ENCODE measurements at places on chromosomes 5 and 9.

- no peak for DNase-seq
Observed at GRCh38 chr5:14250084-14250695, 107.0 kb downstream of the TRIO start.

DNA sequence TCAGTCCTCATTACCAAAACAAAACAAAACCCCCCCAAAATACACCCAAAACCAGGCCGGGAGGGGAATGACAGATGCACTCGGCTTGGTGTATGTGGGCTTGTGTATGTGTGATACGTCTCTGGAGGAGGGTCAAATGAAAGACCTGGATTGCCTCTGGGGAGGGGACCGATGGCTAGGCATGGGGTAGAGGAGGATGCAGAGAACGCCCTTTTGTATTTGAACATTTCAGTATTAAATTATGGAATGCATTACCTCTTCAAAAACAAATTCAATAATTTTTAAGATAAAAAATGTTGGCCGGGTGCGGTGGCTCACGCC, 61.4 kb downstream of the LMX1B start:
- no peak for DNase-seq

GRCh38 chr5:158422653-158423515, 563.9 kb upstream of the CLINT1 start:
- no peak for DNase-seq

GRCh38 chr9:121285835-121286687, 18.1 kb downstream of the GSN start:
- no peak for DNase-seq

GRCh38 chr9:18480662-18481093, 6.7 kb downstream of the ADAMTSL1 start:
- no peak for DNase-seq

DNA sequence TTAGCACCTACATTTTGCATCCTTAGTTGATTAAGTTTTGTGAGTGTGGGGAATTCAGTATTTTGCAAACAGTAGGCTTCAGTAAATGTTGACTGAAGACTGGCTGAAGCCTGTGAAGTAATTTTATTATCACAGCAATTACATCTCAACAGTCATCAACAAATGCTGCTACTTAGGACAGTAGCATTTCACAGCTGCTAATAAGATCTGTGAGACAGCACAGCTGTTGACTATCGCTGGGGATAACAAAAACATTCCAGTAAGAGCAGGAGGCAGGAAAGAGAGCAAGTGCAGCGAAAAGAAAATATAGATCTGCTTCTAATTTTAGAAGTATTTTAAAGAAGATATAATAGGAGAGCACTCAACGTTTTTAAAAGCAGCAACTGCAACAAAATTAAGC, 117.3 kb upstream of the FGF10 start:
- no peak for DNase-seq

GRCh38 chr9:6855860-6856259, 98.1 kb downstream of the KDM4C start:
- no peak for DNase-seq

- DNase-seq = no peak
Observed at GRCh38 chr9:89096807-89097206, 81.8 kb downstream of the SHC3 start.

DNA sequence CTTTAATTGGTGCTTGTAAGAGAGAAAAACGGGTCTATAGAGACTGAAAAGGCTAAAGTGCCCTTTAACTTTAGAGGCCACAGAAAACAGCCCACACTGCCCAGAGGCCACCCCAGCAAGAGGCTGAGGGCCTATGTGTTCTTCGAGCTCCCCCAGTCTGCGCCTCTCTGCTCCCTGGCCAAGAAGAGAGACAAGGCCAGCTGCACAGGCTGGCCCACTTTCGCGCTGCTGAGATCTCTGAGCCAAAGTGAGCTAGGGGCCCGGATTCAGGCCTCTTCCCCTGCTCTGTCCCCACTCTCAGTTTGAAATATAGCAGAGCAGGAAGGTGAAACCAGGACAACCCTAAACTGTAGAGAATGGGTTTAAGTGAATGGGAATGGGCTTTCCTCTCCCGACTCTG, 132.0 kb upstream of the TRIM32 start:
- DNase-seq = no peak

GRCh38 chr5:39226558-39226957, 7.2 kb upstream of the FYB1 start:
- DNase-seq = no peak

GRCh38 chr5:87327998-87328397, 60.3 kb downstream of the RASA1 start:
- DNase-seq = no peak

GRCh38 chr5:127885176-127885575, 182.0 kb downstream of the CCDC192 start:
- DNase-seq = no peak

- DNase-seq = no peak
Observed at GRCh38 chr9:12879961-12880360, 105.1 kb downstream of the LURAP1L start.

- DNase-seq = no peak
Observed at GRCh38 chr5:32421075-32421474, 23.5 kb downstream of the ZFR start.

GRCh38 chr5:38719916-38720315, 125.9 kb upstream of the OSMR start:
- DNase-seq = no peak

DNA sequence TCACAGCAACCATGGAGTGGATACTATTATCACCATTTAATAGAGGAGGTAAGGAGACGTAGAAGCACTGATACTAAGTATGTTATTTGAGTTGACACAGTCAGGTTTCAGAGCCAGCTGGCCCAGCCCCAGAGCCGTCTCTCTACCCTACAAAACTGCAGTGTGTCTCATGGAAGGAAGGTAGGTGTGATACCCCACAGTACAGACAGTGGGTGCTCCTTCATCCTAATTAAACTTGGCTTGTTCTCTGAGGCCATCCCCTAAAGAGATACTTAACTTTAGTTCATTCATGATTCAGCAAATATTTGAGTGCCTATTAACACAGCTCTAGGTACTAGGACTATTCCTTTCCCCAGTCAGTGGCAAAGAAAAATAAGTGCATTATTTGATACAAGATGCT, 22.6 kb downstream of the PIP5K1B start:
- no peak for DNase-seq

DNA sequence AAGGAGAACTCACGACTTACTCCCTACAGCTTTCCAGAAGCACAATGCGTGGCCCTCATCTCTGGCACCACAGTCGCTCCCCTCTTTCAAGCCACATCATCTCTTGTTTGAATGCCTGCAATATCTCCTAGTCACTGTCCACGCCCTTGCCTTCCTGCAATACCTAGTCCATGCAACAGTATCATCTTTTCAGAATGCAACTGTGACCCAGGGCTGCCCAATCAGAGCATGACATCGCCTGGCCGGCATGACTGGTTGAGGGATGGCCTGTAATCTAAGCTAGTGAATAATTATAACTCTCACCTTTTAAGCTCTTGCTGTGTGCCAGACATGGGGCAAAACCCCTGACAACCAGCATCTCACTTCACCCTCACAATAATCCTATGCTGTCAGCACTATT, 52.5 kb upstream of the CPEB4 start:
- no peak for DNase-seq

- no peak for DNase-seq
Observed at GRCh38 chr9:37972351-37972848, 68.5 kb upstream of the SLC25A51 start.

DNA sequence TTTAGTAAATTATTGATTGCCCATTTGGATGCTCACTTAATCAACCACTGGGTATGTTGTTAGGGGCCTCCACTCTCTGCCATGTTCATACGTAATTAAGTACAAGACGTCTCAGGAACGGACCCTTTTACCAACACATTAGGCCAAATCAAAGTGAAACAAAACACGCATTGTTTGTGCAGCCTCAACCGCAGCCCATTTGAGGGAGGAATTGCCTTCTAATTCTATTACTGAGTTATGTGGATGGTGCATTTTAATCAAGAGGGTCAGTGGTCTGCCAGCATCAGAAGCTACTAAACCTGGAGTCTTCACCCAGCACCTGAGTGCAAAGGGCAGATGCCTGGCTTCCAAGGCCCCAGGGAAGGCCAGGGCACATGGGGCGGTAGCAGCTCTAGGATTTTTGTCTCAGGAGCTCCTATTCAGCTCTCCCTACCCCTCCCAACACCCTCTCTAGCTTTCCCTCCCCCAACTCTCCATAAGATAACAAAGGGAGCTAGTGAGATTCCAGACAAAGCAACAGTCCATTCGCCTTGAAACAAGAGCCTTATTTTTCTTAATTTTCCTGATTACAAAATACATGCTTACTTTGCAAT, 7.9 kb upstream of the MED27 start:
- DNase-seq = no peak

- DNase-seq = no peak
Observed at GRCh38 chr9:107868186-107868585, 378.6 kb upstream of the KLF4 start.

GRCh38 chr9:110687497-110687896, 18.9 kb downstream of the MUSK start:
- DNase-seq = no peak

DNA sequence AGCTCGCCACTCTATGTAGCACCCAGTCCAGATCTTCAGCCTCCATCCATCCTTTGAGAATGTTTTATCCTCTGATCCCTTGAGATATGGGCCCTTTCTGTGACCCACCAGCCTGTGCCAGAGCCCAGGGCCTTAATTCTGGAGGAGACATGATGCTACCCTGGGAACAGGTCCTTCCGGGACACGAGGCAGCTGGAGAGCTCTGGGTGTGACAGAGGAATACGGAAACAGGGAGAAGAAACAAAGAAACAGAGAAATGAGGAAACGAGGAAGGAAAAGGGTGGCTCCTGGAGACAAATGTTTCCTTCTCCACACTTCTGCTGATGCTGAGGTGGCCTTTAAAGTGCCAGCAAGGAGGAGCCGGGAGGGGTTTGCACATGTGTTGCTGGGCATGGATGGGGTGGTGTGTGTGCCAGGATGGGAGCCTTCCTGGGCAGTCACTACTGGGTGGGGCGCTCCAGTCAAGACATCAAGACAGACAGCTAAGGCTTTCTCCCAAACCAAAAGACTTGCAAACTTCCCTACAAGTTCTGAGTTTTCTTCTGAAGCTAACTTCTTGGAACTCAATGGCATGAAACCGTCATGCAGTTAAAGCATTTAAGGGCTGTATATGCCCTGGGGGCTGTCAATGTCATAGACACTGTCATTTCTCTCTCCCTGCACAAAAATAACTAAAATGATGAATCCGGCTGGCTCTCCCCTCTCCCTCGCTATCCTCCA, 22.8 kb upstream of the MARCHF6 start:
- DNase-seq = no peak

DNA sequence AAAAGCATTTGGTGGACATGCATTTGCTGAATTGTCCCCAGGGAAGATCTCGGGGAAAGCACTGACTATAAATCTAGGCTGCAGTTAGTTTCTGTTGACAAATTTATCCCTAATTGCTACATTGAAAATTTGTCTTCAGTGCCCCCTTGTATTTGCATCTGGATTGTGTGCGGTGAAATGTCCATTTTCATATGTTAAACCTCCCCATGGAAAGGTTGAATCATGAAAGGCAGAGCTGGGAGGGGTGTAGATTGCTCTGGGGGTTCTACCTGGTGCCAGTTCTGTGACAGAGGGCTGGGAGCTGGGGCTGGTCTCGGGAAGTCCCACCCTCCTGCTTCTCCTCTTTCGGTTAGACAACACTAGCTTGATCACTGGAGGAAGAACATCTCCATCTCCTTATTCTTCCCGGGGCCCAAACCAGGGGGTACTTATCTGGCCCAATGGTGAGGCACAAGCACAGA, 101.9 kb downstream of the GADD45G start:
- DNase-seq = no peak

- no peak for DNase-seq
Observed at GRCh38 chr9:134128727-134129679, 6.9 kb upstream of the WDR5 start.

- no peak for DNase-seq
Observed at GRCh38 chr5:53326424-53327153, 153.8 kb upstream of the FST start.

- DNase-seq = no peak
Observed at GRCh38 chr5:15249152-15249551, 250.8 kb upstream of the FBXL7 start.

GRCh38 chr5:170408226-170408625, 19.1 kb upstream of the KCNMB1 start:
- no peak for DNase-seq

DNA sequence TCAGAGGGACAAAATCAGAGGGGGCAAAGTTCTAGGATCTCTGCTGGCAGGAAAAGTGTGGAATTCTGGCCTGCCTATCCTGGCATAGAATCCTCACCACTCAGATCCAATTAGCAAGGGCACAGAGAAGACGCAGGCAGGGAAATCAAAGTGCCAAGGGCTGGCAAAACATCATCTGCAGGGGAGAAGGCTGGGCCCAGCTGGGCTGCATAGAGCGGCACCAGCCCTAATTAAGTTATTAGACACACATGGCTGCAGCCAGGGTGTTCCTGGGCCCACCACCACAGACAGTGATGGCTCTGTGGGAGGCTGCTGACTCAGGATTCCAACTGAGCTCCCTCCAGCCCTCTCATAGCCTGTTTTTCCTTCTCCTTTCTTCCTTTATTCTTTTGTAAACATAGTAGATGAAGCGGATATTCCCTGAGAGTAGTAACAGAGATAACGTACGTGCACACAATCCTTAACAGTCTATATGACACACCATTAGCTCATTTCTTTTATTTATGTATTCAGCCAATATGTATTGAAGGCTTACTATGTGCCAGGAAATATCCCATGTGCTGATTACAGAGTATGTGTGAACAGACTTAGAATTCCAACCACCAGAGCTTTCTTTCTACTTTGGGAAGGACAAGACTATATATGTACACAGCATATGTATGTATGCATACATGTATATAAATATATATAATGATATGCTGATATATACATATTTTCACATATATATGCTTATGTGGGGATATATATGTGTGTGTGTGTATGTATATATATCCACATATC, 236.1 kb downstream of the ASTN2 start:
- DNase-seq = no peak

GRCh38 chr5:174086751-174087150, 41.2 kb downstream of the NSG2 start:
- DNase-seq = no peak

GRCh38 chr5:111930449-111930848, 173.5 kb upstream of the NREP start:
- no peak for DNase-seq

- DNase-seq = no peak
Observed at GRCh38 chr9:110936237-110936636, 102.0 kb downstream of the LPAR1 start.

- no peak for DNase-seq
Observed at GRCh38 chr9:19689328-19690101, 99.3 kb downstream of the SLC24A2 start.

GRCh38 chr9:91341258-91341746, 20.4 kb downstream of the AUH start:
- DNase-seq = no peak

- DNase-seq = no peak
Observed at GRCh38 chr9:75372499-75373268, 284.4 kb downstream of the OSTF1 start.

DNA sequence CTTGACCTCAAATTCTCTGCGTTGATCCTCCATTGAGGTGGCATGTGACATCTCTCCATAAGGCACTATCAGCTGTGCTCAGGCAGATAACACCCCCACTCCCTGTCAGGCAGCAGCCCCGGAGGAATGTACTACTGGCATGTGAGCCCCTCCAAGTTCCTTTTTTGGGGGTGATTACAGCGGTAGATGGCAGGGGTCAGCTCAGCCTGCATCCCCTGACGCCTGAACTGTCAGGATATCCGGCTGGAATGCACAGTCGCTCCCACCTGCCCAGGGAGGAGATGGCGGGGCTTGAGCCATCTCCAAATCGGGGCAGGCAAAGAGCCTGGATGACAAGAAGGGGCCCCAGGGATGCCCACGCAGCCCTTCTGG, 40.8 kb downstream of the FAM78A start:
- no peak for DNase-seq

GRCh38 chr9:89815903-89816573, 211.2 kb downstream of the GADD45G start:
- no peak for DNase-seq
